ENCODE measurements at places on chromosomes 11 and 22.
A peak's percentile ranks its signal among the peaks of the same experiment; 100 is the strongest.

DNA sequence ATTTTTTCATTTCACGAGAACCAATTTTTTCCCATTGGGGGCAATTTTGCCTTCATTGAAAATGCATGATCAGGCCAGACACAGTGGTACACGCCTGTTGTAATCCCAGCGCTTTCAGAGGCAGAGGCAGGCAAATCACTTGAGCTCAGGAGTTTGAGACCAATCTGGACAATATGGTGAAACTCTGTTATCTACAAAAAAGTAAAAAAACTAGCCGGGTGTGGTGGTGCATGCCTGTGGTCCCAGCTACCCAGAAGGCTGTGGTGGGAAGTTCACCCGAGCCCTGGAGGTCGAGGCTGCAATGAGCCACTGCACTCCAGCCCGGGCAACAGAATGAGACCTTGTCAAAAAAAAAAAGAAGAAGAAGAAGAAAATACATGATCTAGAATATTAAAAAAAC lies 19.2 kb upstream of the UPK3A start:
- DNase-seq = no peak

GRCh38 chr22:40383905-40384304 lies 13.5 kb downstream of the SGSM3 start:
- peak; percentile 60 for DNase-seq

DNA sequence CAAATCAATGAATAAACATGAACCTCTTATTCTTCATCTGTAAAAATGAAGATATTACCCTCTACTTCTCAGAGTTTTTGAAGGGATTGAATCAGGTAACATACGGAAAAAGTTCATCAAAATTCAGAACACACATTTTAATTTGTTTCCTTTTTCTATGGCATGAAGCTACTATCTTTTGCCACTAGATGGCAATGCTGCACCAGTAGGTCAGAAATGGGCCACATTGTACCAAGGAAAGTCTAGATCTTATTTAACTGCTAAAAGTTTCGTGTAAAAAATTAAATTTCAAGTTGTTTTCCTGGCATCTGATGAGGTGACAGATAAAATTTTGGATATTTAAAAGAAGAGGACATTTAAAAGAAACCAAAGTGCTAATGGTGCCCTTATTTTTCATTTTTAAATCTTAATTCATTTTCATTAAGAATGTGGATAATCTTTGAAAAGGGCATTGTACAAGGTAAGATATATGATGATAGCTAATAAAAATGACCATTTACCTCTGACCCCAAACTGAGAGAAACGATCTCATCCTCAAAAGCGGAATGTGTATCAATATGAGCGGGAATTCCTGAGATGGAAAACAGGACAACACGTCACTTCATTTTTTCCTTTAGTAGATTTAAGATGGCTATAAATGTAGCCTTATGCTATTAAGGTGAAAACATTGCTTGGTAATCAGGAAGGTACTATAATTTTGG lies 16.1 kb downstream of the ALKBH8 start:
- peak; percentile 76 for DNase-seq

DNA sequence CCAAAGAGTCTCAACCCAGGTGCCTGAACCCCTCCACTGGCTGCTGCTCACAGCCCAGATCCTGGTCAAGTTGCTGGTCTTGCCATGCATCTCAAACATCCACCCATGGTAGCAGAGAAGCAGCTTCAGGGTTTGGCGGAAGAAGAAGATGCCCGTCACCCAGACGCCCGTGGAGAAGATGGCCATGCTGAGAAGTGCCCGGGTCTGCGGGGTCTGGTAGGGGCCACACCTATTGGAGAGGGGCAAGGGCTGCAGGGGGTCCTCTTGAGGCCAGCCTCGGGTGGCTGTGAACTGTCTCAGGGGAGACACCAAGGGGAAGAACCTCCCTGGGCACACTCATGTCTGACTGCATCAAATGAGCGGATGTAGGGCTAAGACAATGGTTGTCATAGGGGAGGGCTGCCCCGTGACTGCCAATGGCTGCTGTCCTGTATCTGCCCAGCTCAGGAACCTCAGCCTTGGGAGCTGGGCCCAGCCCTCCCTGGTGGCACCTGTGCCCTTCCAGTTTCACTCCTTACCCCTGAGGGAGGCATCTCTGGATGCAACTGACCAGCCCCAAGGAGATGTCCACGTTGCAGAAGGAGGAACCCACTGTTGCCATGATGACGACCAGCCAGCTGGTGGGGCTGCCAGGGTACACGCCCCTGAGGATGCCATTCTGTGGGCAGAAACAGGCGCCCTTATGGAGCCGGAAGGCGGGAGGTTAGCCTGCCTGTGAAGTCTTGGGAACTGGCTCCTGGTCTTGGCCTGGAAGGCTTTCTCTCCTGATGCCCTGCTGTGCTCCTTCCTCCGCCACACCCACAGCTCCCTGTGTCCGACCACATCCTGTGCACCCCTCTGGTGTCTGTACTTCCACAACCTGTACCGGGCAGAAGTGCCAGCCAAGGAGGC lies 1.2 kb downstream of the CPT1B start:
- no peak for DNase-seq

Data from suppressor macrophage treated with lipopolysaccharide for 1 hour (primary cell).